NCI-H1105 (cell line): ENCODE measurements at places on chromosomes 3 and 15.

- no peak for DNase-seq
Observed at GRCh38 chr15:32107477-32108080, 77.3 kb downstream of the CHRNA7 start.

DNA sequence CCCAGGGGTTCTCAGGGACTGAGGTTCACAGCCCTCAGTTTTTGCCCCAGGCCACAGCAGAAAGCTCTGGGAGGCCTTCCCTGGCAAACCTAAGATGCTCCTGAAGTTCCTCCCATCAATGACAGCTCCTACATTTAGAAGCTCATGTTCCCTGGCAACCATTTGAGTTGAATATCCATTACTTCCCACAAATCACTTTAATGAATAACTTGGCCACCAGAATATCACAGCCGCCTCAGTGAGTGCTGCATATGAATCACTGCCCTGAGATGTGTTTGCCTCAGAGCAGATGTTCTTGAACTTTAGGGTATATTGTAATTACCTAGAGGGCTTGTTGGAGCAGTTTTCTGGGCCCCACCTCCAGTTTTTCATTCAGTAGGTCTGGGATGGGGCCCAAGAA lies 27.4 kb downstream of the SLCO2A1 start:
- no peak for DNase-seq

DNA sequence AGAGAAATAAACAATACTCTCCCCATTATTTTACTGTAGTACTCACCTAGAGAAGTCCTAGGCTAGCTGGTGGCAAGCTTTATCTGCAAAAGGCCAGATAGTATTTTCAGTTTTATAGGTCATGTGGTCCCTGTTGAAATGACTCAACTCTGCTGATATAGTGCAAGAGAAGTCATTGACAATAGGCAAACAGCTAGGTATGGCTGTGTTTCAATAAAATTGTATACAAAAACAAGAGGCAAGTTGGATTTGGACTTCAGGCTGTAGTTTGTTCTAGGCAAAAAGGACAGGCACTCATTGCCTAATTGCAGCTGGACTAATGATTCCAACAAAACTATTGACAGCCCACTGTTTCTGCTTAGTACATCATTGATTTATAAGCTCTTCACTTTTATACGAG lies 328.0 kb upstream of the PDZRN3 start:
- no peak for DNase-seq

- DNase-seq = no peak
Observed at GRCh38 chr3:153311541-153311940, 149.5 kb downstream of the RAP2B start.

- no peak for DNase-seq
Observed at GRCh38 chr3:141421639-141422319, 53.5 kb downstream of the ZBTB38 start.

DNA sequence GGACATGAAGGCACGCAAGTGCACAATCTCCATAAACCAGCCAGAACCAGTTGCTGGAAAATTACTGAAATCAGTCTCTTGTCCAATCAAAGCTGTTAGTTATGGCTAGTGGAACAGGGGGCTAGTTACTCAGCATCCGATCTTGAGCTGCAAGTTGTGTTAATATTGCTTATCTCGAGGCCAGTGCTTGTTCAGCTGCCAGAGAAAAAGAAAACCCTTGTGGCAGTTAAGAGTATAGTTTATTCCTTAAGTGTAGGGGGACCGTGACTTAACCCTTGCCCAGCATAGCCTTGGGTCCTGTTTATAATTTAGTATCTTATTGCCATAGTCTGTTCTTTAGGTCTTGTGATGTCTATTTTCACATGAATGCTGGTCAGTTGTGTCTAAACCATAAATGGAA lies 268.5 kb downstream of the CD47 start:
- no peak for DNase-seq

GRCh38 chr3:113110267-113110666 lies 101.1 kb upstream of the BOC start:
- no peak for DNase-seq

- no peak for DNase-seq
Observed at GRCh38 chr3:194571491-194572142, 61.6 kb downstream of the TMEM44 start.

DNA sequence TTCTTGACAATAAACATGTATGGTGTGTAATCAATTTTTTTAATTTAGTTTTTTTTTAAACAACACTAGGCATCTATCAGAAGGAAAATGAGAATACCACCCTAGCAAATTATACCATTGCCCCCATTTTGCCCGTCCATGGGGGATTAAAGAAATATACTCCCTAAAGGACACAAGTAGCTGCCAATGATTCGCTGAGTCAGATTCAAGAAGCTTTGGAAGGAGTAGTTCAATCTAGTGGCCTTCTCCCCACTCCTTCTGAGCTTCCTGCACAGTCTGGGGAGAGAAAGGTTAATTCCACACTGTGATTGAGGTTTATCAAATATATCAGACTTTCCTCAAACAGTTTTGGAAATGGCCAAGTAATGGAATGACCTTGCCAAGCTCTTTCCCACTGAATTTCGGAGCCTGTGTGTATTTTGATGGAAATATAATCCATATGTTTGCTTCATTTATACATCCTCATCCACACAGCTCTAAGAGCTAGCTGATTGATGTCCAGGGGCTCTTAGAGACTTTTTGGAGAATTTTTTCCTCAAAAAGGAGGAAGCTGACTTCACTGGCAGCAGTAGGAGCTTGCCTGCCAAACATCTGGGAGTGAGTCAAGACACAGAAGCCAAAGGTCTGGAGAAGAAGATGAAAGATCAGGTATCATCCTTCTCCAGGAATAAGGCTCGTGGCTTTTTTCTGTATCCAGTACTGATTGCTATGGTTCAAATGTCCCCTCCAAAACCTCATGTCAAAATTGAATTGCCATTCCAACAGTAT lies 478.5 kb upstream of the PROK2 start:
- no peak for DNase-seq
